ENCODE measurements at places on chromosomes 11 and 22.

DNA sequence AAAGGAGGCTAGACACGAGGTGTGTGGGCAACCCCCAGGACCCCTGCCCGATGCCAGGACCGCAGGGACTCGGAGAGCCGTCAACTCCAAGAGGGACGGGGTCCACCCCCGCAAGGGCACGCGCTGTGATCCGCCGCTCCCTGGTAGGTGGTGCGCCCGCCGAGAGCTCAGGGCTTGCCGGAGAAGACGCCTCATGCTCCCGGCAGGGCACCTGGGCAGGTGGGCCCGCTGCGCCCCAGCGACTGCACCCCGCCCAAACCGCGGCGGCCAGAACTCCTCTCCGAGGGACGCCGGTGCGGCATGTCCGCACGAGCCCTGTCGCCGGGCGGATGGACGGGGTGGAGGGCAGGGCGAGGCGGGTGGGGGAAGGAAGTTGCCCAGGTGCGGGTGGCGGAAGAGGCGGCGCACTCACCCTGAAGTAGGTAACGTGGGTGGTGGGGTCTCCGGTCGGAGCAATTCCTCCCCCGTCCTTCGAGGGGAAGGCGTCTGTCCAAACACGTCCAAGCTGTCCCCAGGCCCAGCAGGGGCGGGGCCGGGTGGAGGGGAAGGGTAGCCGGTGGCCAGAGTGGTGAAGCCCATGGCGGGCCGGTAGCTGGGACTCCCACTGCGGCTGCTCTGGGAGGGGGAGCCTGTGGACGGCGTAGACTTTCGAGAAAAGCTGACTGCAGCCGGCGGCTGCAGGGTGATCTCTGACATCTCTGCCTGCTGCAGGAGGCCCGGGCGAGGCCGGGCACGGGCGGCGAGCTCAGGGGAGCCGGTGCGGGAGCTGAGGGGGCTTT is 37.2 kb downstream of the IGSF9B start:
- DNase-seq = no peak
- peaks cover 2% of the 10 kb centered on the region for H3K4me1 ChIP-seq
- H3K36me3 ChIP-seq = peaks cover 6% of the 10 kb centered on the region
- H3K27me3 ChIP-seq = no peaks in the 10 kb centered on the region
- H3K4me3 ChIP-seq = no peak overlapping the region
- no peak overlapping the region for H3K27ac ChIP-seq

GRCh38 chr11:17890325-17890724 is 122.5 kb downstream of the SERGEF start:
- peaks cover 3% of the 10 kb centered on the region for H3K36me3 ChIP-seq
- DNase-seq = no peak
- no peaks in the 10 kb centered on the region for H3K27me3 ChIP-seq

DNA sequence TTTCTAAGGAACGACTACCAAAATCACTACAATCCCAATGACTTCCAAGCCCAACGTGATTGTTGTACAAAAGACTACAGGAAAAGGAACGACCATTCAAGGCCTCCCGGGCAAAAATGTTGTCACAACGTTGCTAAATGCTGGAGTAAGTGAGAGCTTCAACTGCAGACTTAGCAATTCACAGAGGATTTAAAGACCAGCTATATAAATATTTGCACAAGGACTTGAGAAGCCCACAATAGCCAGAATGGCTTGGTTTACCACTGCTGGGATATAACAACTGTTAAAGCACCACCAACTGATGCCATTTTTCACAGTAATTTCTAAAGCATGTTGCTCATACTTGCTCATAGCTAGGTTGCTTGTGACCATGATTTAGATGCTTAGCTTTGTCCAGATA is 78.3 kb downstream of the EMSY start:
- peaks cover 17% of the 10 kb centered on the region for H3K36me3 ChIP-seq
- H3K4me3 ChIP-seq = no peak overlapping the region
- no peak overlapping the region for H3K27ac ChIP-seq
- no peak for DNase-seq

DNA sequence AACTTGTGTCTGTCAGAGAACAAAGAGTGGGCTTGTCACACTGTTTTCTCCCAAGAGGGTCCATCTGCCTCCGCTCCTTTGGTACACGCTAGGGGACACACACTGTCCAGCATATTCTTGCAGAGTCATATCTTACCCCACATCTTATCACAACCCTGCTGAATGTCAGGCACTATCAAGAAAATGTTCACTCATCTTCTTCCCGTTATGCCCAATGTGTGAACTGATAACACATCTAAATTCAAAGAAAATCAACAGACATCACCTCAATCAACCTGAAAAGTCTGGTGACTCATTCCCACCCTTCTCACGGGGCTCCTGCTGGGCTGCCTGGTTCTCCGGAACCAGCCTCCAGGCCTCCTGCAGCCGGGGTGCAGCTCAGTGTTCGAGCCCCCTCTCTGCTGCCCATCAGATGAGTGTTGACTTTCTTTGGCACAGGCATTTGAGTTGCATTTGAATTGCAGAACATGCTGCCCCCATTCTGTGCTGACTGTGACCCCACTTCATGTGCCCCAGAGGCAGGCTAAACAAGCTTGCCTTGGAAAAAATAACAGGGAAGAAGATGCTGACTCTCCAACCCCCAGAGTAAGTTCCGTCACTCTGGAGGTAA is 19.4 kb downstream of the GRAP2 start:
- H3K4me1 ChIP-seq = peaks cover 88% of the 10 kb centered on the region
- H3K36me3 ChIP-seq = peaks cover 67% of the 10 kb centered on the region
- peak overlapping the region; percentile 79 for H3K4me3 ChIP-seq
- no peaks in the 10 kb centered on the region for H3K27me3 ChIP-seq
- peak; percentile 86 for DNase-seq

DNA sequence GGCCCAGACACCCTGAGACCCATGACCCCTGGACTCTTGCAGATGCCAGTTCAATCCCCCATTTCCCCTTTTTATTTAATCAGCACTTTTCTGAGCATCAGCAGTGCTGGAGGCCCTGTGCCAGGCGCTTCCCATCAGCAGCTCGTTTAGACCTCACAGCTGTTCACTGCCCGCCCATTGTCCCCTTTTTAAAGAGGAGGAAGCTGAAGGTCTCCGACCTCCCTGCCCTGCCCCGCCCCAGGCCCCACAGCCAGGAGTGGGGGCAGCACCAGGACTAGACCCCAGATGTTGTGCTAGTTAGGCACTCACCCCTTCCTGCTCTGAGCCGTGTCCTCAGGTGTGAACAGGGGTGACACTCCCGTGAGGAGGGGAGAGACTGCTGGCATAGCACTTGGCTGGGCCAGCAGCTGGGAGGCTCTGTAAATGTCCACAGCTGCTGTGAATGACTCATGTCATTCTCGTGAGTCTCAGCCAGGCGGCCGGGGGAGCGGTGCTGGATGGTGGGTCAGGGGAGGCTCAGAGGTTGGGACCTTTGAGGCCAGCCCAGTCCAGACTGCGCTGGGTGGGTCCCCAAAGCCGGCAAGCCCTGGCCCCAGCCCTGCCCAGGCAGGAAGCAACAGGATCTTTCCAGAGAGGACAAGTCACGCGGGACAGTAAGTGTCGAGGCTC is 19.9 kb downstream of the EMID1 start:
- H3K27me3 ChIP-seq = peaks cover 2% of the 10 kb centered on the region
- H3K4me1 ChIP-seq = no peaks in the 10 kb centered on the region
- H3K27ac ChIP-seq = no peak overlapping the region
- no peak overlapping the region for H3K4me3 ChIP-seq
- no peaks in the 10 kb centered on the region for H3K36me3 ChIP-seq
- DNase-seq = no peak
